ENCODE measurements at places on chromosomes 16 and 17.

DNA sequence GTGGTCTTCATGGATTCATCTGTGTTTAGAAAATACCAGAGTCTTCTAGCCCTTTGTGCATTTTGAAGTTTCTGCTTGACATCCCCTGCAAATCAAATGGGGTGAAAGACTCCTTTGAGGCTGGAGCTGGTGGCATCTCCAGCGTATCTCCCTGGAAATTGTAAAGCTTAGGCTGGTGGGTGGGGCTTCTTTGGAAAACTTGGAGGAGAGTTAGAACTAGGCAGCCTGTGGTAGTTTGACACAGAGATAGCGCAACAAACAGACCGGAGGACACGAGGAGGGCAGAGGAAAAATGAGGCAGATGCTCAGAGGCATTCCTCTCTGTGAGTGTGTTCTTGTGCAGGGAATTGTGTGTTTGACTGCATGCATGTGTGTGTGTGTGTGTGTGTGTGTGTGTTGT lies 116.3 kb downstream of the IRX5 start:
- no peak for DNase-seq

DNA sequence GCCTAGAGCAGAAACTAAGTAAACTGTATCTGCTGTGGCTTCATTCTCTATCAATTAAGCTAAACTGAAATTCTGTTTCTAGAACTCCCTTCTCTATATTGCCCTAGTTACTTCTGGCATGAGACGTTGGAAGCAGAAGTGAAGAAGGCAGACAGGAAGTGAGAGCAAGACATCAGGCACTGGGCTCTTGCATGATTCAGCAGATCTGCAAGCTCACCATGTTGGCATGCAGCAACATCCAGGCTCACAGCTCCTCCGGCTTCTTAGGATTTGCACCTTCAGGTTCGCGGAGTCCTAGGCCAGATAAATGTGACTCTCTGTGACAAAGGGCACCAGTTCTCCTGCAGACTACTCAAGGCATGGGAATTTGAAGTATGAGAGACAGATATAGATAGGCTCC lies 148.3 kb downstream of the CDH8 start:
- DNase-seq: no peak

DNA sequence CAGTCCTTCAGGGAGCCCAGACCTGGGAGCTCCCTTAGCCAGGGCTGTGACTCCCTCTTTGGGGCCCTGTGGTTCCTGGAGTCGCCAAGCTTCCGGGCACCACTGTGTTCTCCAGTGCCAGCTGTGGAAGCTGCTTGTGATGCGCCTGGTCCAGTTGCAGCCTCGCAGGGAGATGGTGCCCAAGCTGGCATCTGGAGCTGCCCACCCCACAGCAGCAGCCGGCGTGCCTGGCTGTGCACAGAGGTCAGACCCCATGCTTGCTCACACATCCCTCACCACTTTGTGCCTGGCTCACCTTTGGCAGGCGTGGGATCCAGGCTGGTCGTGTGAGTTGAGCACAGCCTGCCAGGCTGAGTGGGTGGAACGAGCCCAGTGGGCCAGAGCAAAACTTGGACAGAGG lies 18.2 kb downstream of the RHOT1 start:
- no peak for DNase-seq

GRCh38 chr17:17239832-17240231 lies 2.9 kb upstream of the FLCN start:
- DNase-seq: no peak

GRCh38 chr17:15264542-15264941 lies 584 bp downstream of the PMP22 start:
- DNase-seq: no peak

- no peak for DNase-seq
Measured at GRCh38 chr17:74943808-74944522, 8.3 kb downstream of the OTOP3 start.

DNA sequence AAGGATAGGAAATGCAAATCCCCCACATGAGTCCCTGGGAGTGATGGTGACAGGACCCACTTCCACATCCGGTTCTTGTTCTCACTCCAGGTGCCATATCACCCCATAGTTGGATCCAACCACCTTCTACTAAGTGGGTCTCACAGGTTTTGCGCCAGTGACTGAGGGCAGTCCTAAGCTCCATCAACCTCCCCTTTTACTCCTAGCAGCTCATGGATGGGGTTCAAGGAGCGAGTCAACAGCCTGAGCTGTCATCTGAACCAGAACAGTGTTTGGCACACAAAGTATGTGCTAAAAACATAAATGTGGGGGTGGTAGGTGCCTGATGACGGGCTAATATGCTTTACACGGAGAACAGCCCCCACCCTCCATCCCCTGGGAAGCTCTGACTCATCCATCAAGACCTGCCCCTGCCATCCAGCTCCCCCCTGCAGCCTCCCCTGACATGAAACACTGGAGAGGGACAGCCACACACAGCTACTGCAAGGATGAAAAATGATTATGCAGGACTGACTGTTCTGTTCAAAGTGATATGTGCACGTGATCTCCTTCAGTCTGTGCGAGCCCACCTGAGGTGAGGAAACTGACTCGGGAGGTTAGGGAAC lies 143.2 kb upstream of the CDH5 start:
- no peak for DNase-seq

GRCh38 chr16:48432136-48432535 lies 46.9 kb upstream of the SIAH1 start:
- no peak for DNase-seq

DNA sequence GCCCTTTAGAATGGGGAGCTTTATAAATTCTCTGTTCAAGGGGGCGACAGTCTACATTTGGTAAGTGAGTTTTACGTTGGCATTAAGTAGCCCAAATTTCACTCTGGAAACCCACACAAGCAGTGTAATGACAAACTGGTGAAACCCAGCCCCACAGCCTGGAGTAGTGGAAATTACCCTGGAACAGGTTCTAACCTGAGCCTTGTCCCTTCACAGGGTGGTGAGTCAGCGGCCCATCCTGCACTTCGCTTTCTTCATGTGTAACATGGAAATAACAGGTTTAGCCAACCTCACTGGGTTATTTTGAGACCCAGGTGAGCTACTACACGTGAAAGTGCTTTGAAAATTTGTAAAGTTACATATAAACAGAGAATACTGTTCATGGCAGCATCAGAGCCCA lies 3.5 kb upstream of the TLCD3A start:
- no peak for DNase-seq

- no peak for DNase-seq
Measured at GRCh38 chr17:81250286-81251093, 11.4 kb downstream of the NDUFAF8 start.

DNA sequence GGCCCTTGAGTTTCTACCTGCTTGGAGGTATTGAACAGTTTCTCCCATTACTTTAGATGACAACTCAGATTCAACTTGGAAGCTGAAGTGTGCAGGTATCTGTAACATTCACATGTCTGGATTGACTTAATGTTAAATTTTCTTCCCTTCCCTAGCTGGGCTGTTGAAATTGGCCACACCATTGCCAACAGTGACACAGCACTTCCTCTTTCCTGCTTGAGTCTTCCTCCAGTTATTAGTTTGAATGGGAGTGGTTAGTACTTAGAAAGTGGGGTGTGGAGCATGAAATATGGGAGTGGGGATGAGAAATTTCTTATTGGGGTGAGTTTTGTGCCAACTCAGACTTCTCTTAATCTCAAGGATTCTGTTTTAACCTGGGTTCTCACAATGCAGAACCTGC lies 454.9 kb downstream of the KCNJ2 start:
- no peak for DNase-seq

- no peak for DNase-seq
Measured at GRCh38 chr16:314795-315299, 31.9 kb downstream of the PDIA2 start.

DNA sequence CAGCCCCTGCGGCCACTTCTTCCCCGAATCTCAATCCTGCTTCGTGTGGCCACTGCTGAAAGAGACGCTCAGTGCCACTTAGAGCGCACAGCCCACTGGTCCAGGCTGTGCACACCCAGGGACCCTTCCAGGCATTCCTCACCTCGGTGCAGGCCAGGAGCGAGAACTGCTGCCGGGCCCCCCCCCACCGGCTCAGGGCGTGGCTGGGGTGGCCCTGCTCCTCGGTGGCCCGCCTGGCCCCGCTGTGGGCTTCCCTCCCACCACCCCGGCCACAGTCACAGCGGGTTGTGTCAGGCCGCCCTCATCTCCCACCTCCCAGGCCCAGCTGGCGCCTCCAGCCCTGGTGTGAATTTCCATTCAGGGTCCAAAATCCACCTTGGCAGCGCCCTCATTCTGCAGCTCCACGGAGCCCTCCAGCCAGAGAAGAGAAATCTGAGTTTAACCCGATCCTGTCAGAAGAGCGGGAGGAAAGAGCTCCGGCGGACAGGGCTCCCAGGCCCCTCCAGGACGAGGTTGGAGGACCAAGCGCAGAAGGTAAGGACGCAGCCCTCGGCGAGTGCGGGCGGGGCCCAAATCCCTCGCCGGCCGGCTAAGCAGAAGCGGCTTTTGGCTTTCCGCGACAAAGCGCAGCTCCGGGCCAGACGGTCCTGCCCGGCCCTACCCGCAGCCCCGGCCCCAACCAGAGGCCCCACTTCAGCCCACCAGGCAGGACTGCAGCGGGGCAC lies 12.0 kb downstream of the TBC1D16 start:
- no peak for DNase-seq

GRCh38 chr16:65743558-65743957 lies 621.7 kb upstream of the CDH11 start:
- no peak for DNase-seq
